ENCODE measurements at places on chromosomes 2 and 18.
A peak's percentile ranks its signal among the peaks of the same experiment; 100 is the strongest.

- DNase-seq = no peak
Observed at GRCh38 chr18:79367989-79368388, 27.7 kb upstream of the NFATC1 start.

GRCh38 chr18:23877371-23877770 is 137.2 kb upstream of the TTC39C start:
- DNase-seq = no peak

DNA sequence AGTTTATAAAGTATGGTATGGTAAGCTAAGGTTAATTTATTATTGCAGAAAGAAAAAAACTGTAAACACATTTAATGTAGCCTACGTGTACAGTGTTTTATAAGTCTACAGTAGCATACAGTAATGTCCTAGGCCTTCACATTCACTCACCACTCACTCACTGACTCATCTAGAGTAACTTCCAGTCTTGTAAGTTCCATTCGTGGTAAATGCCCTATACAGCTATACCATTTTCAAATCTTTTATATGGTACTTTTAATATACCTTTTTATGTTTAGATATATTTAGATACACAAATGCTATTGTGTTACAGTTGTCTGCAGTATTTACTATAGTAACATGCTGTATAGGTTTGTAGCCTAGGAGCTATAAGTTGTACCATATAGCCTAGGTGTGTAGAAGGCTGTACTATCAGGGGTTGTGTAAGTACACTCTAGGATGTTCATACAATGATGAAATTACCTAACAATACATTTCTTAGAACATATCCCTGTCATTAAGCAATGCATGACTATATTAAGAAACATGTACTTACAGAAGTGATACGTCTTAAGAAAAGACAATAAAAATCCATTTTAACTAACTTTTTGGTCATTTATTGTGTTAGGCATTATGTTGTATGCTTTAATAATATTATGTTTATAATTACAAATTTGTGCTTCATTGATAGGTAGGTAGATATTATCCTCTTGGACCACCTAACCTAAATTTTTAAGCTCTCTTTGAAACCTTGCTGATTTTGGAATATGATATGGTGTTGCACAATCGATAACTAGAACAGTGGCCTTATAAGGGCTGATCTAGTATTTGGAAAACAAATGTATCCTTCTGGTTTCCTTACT is 51.9 kb downstream of the VRK2 start:
- DNase-seq = no peak

DNA sequence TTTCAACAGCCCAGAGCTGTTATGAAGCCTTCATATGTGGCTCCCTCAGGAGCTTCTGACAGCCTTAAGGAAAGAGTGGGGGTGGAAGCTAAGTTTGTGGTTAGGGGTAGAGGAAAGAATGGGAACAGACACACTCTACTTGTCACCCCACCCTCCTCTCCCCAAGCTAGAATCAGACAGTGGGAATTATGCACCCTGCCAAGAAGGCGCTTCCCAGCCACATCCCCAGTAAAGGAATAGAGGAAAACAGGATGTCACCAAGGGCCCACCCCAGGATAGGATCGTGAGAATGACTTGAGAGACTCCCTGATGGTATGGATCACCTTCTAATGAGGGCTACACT is 32.4 kb upstream of the EML4 start:
- DNase-seq = no peak

GRCh38 chr2:86518481-86518880 is 44.8 kb downstream of the CHMP3 start:
- DNase-seq = no peak

DNA sequence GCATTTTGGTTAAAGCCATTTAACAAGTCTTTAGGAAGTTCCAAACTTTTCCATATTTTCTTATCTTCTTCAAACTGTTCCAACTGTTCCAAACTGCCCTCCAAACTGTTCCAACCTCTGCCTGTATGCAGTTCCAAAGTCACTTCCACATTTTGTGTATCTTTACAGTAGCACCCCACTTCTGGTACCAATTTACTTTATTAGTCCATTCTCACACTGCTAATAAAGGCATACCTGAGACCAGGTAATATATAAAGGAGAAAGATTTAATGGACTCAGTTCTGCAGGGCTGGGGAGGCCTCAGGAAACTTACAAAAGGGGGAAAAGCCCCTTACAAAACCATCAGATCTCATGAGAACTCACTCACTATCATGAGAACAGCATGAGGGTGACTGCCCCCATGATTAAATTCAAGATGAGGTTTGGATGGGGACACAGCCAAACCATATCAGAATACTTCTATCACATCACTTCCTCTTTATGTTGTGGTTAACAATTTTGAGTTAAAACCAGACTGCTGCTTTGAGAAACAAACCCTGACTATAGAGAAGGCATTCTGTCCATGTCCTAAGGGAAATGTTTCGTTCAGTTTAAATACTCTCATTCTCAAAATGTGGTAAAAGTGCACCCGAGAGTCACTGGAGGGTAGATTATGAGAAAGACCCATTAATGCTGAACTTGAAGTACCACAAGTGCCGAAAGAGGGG is 11.0 kb downstream of the IL18R1 start:
- no peak for DNase-seq

- DNase-seq = no peak
Observed at GRCh38 chr2:222774941-222775340, 85.9 kb upstream of the ACSL3 start.

GRCh38 chr2:9145109-9145751 is 61.4 kb upstream of the ASAP2 start:
- DNase-seq = no peak

DNA sequence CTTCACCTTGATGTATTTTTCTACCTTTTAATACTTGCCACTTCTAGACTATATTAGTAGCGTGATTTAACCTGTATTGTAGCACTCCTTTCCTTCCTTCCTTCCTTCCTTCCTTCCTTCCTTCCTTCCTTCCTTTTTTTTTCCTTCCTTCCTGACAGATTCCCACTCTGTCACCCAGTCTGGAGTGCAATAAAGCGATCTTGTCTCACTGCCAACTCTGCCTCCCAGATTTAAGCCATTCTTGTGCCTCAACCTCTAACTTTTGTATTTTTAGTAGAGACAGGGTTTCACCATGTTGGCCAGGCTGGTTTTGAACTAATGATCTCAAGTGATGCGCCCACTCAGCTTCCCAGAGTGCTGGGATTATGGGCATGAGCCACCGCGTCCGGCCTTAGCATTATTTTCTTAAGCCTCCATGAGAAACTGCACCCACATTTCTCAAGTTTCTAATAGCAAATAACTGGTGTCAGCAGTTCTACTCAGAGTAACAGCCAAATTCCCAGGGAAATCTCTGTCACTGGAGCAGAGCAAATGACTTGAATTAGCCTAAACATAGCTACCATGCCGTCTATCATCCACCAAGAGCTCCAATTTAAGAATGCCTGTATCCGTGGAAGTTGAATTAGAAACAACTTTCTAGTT is 529.2 kb downstream of the LRP1B start:
- no peak for DNase-seq

DNA sequence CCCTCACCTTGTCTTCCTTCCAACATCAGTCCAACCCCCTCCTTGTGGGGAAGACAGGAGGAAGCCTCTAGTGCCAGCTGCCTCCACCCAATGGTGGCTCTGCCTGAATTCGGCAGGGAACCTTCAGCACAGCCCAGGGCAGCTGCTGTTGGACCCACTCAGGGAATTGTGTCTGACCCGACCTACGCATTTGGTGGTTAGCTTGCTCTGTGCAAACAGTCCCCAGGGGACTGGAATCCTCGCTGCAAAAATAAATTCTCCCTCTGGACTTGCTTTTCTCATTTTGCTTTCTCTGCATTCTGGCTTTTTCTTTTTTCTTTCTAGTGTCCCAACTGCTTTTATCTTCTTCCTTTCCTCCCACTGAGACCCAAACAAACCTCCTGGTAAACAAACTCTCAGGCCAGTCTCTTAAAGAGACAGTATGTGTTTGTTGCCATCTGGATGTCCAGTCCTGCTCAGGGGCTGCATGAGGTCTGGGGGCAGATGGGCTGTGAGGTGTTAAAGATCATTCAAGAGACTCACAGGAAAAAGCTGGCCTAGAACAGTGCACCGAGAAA is 137.7 kb upstream of the HAAO start:
- DNase-seq = no peak

DNA sequence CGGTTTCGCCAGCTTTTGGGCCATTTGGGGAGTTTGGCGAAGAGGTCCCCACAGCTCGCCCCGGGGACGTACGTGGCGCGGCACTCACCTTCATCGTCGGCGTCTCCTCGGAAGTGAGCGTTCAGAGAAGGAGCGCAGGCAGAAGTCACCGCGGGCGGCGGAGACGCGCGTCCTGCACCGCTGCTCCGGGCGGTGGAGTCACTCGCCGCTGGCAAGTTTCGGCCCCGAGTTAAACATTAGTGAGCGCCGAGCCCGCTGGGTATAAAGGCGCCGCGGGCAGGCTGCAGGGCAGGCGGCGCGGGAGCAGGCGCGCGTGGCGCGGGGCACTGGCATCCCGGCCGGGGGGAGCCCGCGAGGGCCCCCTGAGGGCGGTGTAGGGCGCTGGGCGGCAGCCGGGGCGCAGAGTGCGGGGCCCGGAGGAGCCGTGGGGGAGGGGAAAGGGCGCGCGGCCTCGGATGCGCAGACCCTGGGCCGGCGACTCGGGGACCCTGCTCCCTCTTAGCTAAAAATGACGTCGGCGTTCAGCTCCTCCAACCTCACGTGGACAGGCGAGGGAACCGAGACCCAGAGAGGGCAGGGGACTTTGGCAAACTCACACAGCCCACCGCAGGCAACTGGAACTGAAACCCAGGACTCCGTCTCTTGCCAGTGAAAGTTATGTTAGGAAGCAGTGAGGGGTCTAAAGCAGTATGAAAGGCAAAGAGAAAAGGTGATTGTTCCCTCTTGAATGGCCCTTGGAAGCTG is at the start of gene DPP4:
Gene DPP4 (minus strand): TSS at position 328 of the 744 bp plus-strand sequence. CDS start 234 bp downstream, at position 94.
- DNase-seq = peak; percentile 6

Measured in HL-60 (cell line).